ENCODE measurements at places on chromosomes 7 and 10. TPM values are rescaled to one million over a fixed set of nuclear protein-coding genes. Genes with fewer than 3 reads are reported as not detected.

DNA sequence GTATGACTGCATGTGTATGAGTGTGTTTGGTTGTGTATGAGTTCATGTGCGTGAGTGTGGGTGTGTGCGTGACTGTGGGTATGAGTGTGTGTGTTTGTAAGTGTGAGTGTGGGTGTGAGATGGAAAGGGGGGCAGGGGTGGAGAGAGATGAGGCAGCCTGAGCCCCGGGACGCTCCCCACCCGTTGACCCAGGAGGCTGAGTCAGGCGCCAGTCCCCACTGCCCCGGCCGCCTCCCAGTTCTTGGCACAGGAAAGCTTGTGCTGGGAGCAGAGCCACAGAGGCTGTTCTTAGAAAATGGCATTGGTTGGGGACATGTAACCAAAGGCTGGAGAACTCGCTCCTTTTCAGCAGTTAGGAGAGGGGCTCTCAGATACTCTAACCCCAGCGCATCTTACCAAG is 27.8 kb upstream of the NUB1 start:
- DNase-seq = peak; percentile 14

DNA sequence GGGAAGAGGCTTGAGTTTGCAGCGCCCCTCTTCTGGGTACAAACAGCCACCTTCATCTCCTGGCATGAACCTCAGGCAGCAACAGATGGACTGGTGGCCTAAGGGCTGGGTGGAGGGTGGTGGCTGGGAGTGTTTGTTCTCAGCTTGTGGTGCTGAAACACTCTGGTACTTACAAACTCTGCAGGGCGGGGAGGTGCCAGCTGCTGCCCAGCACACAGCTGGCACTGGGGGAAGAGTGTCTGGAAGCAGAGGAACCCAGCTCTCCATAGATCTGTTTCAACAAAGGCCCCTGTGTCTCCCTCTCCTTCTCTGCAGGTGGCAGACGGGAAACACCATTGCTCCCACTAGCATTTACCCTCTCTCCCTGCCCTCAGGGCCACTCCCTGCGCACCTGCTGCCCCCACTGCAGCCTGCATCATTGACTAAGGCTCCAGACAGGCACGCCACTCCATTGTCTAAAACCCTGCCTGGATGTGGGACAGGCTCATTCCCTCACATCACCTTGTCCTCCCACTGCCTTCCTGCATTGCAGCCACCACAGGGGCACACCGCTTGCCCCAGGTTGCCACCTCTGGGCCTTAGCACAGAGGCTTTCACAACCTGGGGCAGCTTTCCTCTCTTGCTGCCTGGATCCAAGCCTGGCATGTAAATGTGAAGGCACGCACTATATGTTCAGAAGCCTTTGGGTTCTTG is 6.5 kb downstream of the ARHGAP22 start:
- DNase-seq = no peak

Gene ZNF804B
- total RNA-seq = not detected

- DNase-seq = no peak
Measured at GRCh38 chr7:38451840-38452239, 178.4 kb upstream of the TARP start.

DNA sequence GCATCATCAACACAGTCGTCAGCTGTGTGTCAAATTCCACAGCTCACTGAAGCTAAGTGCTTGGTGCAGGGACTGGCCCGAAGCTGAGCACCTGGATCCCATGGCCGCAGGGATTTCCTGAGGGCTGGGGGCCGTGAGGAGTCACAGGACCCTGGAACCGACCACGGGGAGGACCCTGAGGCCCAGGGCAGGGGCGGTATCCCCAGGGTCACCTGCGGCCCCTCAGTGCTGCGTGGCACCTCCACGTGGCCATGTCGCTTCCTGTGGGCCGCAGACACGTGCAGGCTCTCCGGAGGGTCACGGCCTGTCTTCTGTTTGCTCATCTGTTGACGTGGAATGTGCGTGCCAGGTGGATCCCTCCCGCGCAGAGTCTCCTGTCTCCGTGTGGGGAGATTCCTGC is 53.4 kb downstream of the NKX6-2 start:
- no peak for DNase-seq

DNA sequence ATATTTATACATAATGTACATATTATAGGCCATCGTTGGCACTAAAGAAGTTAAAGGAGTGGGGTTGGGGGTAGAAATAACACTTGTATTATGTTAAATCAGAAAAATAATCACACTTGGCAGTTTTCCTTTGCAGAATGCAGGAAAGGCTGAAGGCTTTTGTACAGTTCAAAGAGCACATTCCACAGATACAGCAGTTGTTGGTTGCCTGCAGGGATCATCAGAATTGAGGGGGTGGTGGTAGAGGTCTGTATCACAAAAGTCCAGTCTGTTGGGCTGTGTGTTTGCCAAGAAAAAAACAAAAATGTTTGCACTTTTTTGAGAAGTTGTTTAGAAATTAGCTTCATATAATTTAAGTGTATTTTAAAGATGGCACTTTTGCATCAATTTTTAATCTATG is 231.8 kb upstream of the FOXP2 start:
- DNase-seq = no peak

Gene NUTM2E
- total RNA-seq = 0.70 TPM

- DNase-seq = peak; percentile 74
Measured at GRCh38 chr10:77391605-77392235, 245.9 kb downstream of the KCNMA1 start.

GRCh38 chr7:8480527-8480926 is 47.1 kb downstream of the NXPH1 start:
- no peak for DNase-seq

Gene AMZ1
- not detected for total RNA-seq

Gene OPTN
- 26.6 TPM for total RNA-seq

- peak; percentile 96 for DNase-seq
Measured at GRCh38 chr7:50534690-50535290, 30.4 kb downstream of the DDC start.

Gene CAV1
- total RNA-seq = 1,077 TPM

DNA sequence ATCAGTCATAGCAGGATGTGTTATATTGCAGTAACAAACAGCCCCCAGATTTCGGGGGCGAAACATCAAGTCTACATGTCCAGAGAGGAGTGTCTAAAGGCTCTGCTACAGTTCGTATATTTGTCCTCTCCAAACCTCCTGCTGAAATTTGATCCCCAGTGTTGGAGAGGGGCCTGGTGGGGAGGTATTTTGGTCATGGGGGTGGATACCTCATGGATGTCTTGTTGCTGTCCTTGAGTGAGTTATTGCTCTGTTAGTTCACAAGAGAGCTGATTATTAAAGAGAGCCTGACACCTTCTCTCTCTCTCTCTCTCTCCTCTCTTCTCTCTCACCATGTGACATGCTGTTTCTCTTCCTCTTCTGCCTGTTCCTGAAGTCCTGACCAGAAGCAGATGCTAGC is 343.7 kb downstream of the TCERG1L start:
- no peak for DNase-seq

Gene DYNC1I1
- not detected for total RNA-seq

- DNase-seq = no peak
Measured at GRCh38 chr7:1695800-1696454, 25.9 kb downstream of the ELFN1 start.

Gene FAM204A
- 51.9 TPM for total RNA-seq

GRCh38 chr10:48626986-48627731 is 22.3 kb upstream of the ARHGAP22 start:
- DNase-seq = no peak

- no peak for DNase-seq
Measured at GRCh38 chr10:121665809-121666208, 67.6 kb upstream of the FGFR2 start.
